ENCODE measurements at places on chromosomes 12 and 14.

DNA sequence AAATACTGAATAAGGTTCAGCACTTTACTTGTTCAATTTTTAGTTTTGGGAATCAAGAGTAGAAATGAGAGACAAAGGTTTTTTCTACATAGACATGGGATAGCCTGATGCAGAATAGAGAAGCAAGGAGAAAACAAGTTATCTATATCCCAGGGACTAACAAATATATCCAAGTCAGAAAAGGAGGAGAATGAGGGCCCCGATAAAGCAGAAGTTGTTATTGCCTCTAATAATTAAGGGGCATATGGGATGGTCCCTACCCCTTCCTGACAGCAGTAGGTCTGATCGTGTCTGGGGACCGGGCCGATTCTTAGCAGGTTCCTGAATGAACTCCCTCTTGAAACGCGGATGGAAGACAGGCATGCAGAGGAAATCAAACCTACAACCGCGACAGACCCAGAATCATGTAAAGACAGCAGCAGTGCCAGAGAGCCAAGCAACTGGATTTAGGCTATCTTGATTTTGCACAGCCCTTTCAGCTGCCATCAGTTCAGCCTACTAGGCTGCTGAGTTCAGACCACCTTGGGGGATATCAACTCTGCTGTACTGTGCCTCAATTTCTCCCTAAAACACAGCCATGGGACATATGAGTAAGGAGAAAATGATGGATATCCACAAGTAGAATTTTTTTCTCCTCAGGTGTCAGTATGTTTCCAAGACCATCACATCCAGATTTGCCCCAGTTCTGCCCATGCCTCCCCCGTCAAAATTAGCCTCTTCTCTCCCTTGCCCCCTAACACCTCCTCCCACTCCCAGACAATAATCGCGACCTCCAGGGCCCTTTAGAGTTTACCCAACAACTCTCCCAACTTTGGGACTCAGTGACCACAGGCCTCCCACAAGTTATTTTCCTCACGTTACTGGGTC, 706 bp downstream of the PRMT5 start:
- DNase-seq: no peak

DNA sequence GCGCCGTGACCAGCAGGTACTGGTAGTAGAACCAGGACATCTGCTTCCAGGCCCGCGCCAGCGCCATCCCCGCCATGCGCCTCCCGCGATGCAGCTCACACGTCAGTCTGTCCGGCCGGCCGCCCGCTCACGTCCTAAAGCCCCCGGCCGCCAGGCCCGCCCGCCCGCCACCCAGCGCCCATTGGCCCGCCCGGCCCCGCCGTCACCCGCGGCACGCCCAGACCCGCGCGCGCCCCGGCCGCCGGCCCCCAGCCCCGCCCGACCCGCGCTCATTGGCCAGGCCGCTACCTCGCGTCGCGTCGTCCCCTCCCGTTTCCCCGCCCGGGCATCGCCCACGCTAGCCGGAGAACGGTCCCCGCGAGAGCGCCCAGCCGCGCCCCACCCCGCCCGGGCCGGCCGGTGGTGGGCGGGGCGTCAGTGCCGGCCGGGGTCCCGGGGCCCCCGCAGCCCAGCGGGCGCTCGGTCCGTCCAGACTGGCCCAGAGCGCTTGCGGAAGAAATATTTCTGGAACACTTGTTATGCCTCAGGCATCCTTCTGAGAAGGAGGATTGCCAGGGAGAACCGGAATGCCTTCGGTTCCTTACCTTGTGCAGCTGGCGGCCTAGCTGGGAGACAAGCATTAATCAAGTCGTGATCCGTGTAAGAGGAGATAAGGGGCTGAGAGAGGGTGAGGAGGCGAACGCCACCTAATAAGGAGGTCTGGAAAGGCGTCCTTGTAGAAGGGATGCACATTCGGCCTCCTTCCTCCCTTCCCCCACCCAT, at the start of gene SPTSSA:
TSS of gene SPTSSA (minus strand) at position 109 of the 762 bp plus-strand sequence. CDS start at position 76, 33 bp downstream.
- peak; percentile 93 for DNase-seq

GRCh38 chr12:105832806-105833205, 305.9 kb downstream of the NUAK1 start:
- DNase-seq: no peak

GRCh38 chr12:96409731-96410130, 9.5 kb upstream of the CDK17 start:
- DNase-seq: no peak

DNA sequence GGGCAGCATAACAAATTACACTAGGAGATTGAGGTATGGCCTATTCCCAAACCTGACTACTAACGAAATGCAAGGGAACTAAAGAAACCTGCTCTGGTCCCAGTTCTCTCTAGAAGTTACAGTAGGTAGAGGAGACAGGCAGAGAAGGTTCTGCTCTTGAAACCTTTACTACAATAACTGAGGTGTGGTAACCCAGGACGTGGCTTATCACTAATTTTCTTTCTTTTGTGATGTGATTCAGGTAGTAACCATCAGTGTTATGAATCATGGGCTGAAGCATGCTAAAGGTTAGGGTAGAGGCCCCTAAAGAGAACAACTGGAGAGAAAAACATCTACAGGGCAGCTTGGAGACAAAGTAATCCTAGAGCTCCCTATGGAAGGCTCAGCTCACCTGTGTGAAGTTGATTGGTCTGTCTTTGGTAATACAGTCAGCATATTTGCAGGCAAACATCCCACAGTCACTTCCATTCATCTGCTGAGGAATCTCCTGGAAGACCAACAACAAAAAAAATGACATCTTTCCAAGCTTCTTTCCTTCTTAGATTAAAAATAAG, 41.8 kb upstream of the COL2A1 start:
- no peak for DNase-seq

- no peak for DNase-seq
Measured at GRCh38 chr14:35229792-35230089, 62.4 kb upstream of the PSMA6 start.

Data from fibroblast of skin of back (primary cell).